Activated naive CD4-positive, alpha-beta T cell treated with Interleukin-2 at 50 U/mL for 16 hours (primary cell): ENCODE measurements at places on chromosomes 5 and 9.

- peak; percentile 7 for DNase-seq
Measured at GRCh38 chr9:121321016-121321503, 49.0 kb downstream of the STOM start.

GRCh38 chr5:84478603-84479002 lies 93.9 kb upstream of the EDIL3 start:
- DNase-seq = no peak

DNA sequence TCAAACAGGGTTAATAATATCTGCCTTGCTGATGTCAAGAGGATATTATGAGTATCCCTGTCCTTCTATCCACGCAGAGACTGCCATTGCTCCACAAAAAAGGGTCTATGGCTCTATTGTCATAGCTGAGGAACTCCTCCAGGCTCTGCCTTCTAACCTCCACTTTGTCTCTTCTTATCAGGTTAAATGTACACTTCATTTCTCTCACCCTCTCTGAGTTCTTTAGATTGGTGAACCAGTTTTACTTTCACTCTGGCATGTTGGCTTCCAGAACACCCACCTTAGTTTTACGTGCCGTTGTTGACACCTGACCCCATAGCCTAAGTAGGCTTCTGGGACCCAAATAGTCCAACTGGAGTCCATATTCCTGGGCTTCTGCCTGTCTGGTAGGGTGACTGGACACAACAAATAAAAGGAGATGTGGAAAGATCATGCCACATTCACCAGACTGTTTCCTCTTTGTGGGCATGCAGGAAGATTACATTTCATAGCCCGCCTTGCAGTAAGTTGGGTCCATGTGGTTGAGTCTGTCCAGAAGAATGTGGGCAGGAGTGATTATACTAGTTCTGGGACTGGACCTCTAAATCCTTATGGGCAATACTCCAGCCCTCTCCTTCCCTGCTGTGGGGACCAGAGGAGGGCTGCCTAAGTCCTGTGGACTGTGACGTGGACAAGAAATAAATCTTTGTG lies 350.4 kb upstream of the CLINT1 start:
- DNase-seq = no peak

DNA sequence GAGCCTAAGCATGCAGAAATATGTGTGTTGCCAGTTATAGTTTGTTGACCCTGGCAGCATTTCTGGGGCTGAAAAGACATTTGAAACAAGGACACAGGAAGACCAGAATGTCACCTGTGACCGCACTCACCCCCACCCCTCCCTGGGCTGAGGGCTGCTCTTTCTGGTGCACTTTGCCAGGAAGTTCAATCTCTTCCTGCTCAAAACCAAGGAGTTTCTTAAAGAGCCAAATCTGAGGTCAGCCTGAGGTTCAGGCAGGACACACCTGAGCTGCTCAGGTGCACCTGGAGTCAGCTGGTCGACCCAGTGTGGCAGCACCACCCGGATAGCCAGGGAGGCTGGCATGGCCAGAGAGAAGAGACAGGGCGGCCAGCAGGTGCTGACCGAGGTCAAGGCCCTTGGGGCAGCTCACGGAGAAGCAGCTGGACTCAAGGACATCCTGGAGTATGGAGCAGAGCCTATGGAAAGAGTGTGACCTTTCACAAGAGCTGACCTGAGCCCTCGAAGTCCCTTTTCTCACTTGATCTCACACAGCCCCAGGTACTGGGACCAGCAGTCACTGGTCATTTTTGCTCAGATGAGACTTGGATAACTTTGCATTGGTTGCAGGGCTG lies 376.9 kb upstream of the IRX4 start:
- no peak for DNase-seq

DNA sequence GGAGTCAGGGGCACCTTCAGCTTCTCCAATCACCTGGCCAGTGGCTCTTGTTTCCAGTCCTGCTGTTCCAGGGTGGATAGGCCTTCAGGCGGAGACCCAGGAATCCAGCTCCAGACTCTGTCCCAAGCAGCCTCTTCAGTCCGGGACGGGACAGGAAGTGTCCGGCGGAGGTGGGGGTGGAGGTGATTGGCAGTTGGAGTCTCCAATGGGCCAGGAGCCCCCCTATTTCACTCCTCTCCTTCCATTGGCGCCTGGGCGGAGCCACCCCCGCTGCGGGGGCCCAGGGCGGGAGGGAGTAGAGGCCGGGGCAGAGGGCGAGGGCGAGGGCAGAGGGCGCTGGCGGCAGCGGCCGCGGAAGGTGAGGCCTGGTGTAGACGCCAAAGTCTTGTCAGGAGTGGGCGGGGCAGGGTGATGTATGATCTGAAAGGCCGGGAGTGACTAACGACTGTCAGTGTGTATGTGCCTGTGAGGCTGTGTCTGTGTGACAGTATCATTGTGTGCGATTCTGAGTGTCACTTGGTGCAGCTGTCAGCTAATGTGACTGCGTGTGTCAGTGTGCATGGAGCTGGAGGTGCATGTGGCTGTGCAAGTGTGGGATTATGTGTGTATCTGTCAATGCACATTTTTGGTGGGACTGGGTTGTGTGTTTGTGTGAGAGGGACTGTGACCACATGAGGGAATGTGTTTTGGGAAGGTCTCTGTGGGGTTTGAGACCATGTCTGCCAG lies at the start of gene IL11RA:
Gene IL11RA, plus strand, starts transcription at position 310 of the 726 bp plus-strand sequence. CDS start 3,033 bp downstream, outside the sequence.
- peak; percentile 63 for DNase-seq

DNA sequence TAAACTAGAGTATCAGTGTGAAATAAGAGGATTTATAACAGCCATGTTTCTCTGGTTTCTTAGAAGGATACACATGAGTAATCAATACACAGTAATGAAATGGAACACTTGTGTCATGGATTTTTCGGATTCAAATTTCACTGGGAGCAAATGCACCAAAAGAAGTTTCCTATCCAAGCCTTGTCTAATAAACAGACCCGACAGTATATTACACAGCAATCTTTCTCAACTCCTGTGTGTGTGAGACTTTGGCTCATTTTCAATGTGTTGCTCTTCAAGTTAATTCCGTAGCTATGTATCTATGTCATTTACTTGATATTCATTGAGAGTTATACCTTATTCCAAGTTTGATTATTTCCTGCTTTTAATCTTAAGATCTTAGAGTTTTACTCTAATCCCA lies 930.2 kb downstream of the MAT2B start:
- DNase-seq = no peak

GRCh38 chr5:151885138-151885908 lies 39.3 kb downstream of the GLRA1 start:
- DNase-seq = no peak

- DNase-seq = no peak
Measured at GRCh38 chr5:8213701-8214240, 344.8 kb downstream of the MTRR start.

DNA sequence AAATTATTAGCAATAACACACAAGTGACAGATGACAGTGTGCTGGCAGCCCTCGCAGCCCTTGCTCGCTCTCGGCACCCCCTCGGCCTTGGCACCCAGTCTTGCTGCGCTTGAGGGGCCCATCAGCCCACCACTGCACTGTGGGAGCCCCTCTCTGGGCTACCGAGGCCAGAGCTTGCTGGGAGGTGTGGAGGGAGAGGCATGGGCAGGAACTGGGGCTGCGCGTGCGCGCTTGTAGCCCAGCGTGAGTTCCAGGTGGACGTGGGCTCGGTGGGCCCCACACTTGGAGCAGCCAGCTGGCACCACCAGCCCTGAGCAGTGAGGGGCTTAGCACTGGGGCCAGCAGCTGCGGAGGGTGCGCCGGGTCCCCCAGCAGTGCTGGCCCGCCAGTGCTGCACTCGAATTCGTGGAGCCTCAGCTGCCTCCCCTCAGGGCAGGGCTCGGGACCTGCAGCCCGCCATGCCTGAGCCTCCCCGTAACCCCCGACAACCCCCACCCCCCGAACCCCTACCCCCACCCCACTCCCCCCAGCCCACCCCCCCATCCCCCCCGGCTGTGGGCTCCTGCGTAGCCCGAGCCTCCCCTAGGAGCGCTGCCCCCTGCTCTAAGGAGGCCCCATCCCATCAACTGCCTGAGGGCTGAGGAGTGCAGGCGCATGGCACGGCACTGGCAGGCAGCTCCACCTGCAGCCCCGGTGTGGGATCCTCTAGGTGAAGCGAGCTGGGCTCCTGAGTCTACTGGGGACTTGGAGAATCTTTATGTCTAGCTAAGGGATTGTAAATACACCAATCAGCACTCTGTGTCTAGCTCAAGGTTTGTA lies 240.9 kb downstream of the TRIM36 start:
- DNase-seq = no peak

DNA sequence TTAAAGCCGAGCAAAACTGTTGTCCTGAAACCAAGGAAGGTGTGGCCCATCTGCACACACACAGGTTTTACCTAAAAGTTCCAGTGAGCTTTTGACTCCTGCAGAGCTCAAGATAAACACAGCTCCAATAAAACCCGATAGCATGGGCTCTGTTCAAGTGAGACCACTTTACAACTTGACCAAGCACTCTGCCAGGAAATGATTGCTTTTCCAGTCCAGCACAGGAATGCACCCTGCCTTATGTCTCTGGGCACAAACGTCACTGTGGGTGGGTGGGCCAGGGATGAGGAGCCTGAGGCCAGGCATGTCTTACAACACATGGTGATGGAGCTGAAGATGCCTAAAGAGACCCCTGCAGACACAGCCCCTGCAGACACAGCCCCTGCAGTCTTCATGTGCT lies 115.3 kb downstream of the ROR2 start:
- DNase-seq = no peak

GRCh38 chr5:108260117-108260857 lies 121.6 kb downstream of the FBXL17 start:
- DNase-seq = peak; percentile 64

GRCh38 chr9:5971740-5972139 lies 43.7 kb downstream of the RANBP6 start:
- DNase-seq = no peak

DNA sequence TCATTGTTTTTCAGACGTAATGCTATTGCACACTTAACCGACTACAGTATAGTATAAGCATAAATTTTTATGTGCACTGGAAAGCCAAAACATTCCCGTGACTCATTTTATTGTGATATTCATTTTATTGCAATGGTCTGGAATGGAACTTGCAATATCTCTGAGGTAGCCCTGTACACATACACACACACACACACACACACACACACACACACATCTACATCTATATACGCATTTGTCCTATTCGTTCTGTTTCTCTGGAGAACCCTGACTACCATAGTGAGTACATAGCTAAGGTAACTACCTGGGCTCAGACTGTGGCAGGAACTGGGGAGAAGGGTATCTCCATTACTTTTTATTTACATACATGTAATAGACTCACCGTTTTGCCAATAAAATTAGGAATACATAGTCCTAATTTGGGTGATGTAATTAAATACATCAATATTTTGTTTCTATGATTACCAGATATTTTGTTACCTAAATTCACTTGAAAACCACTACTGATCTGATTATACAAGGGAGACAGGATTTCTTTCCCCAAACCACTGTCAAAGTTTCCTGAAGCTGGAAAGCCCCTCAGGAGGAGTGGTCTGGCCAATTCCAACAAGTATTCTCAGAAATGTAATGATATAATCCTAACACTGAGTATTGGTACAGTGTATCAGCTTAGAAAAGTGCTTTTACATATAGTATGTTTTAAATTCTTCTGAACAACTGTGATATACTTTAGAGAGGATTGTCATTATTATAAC lies 74.0 kb upstream of the PLPP1 start:
- DNase-seq = no peak

DNA sequence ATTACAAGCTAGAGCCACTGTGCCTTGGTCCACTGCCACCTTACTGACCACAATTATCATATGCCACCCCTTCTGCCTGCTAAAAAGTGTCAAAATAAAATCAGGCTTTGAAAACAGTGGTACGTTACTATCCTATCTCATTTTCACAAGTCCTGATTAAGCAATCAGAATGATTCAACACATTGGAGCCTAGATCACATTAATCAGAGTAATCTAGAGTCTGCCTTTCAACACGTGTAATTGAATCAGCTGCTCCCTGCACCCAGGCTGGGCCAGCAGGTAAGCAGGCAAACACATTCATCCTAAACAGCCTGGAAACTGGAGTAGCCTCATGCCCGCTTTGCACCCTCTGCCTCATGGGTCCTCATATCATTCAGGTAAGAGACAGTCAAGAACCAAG lies 186.2 kb downstream of the DCP2 start:
- no peak for DNase-seq

GRCh38 chr5:63247651-63248050 lies 669.0 kb downstream of the LRRC70 start:
- DNase-seq = no peak

GRCh38 chr9:116703634-116704033 lies 16.5 kb downstream of the TRIM32 start:
- no peak for DNase-seq

DNA sequence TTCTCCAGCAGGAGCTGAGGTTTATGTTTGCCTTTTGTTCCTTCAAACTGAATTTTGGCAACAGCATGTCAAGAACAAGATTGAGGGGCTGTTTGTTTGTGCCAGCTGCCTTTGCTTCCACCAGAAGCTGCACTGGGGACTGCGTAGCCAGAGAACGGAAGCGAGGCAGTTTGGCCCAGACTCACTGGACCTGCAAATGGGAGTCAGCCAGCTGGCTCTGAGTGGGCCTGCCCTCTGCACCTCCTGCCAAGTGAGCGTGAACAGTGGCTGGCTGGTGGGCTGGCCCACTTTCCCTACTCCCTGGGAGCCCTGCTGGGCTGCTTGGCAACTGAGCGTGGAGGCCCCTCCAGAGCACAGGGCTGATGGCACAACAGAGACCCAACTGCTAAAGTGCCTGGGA lies 111.6 kb downstream of the GALNT10 start:
- DNase-seq = no peak

DNA sequence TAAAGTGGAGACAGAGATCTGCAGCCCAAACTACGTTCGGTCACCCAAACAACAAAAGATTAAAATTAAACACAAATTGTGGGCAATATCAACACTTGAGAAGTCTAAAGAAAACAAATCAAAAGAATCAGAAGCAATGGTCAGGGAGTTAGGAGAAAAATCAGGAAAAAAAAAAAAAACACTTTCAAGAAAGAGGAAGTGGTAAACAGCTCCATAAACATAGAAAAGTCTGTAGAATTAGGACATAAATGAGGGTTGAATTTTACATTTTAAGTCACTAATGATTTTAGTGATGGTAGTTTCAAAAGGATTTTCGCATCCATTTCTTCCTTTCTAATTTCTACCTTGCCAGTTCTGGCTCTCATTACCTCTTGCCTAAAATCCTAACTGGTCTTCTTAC lies 10.1 kb downstream of the RNF145 start:
- DNase-seq = no peak

DNA sequence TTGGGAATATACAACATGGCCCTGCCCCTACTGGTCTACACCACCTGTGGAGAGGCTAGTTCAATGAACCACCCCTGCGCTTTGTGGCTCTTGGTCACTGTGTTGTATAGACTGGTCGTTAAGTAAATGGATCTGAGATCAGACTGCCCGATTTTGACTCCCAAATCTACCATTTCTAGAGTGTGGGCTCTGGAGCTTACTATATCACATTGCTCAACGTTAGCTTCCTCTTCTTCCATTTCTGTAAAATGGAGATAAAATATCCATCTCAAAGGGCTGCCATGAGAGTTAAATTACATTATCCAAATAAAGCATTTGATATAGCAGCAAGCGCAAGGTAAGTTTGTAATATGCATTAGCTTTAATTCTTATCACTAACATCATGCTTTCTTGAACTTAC lies 52.7 kb upstream of the IFNK start:
- no peak for DNase-seq

GRCh38 chr5:170634256-170634990 lies 130.6 kb downstream of the KCNIP1 start:
- no peak for DNase-seq
